ENCODE measurements at places on chromosomes 7 and 10.

DNA sequence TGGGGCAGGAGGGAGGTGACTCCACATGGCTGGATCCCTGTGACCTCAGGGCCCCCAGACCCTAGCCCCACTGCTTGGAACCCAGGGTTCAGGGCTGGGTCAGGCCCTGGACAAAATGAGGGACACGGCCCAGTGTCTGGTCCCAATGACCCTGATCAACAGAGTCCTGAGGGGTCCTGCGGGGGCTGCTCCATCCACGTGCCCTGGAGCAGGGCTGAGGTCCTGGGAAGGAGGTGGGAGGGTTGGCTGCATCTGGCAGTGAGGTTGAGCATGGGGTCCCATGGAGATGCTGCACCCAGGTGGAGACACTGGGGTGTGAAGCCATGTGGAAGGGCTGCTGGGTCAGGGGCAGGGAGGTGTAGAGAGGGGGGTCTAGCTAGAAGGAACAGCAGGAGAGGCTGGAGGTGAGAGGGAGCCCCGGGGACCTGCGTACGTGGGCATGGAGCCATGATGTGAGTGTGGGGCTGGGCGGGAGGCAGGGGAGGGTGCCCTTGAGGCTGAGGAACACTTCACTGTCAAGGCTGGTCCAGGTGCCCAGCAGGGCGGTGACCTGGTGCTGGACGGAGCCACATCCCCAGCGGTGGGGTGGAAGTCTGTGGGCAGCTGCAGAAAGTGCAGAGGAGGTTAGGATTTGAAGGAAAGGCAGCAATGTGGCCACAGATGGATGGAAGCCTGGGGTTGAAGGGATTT lies 604 bp downstream of the SCART1 start:
- no peak for DNase-seq

DNA sequence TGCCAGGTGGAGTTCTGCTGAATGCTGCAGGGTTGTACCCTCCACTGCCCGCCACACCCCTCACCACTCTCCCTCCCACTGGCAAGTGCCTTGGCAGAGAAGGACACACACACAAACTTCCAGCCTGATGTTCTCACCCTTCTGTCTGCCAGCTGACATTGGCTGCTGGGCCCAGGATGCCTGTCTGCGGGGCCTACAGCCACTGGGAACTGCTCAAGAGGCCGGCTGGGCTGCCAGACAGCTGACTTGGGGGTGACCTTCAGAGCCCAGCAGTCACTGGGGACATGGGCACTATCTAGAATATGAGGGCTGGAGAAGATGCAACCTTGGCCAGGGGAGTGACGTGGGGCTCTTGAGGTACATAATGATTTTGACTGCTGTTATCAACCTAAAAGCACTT lies 157.1 kb downstream of the SH3PXD2A start:
- no peak for DNase-seq

DNA sequence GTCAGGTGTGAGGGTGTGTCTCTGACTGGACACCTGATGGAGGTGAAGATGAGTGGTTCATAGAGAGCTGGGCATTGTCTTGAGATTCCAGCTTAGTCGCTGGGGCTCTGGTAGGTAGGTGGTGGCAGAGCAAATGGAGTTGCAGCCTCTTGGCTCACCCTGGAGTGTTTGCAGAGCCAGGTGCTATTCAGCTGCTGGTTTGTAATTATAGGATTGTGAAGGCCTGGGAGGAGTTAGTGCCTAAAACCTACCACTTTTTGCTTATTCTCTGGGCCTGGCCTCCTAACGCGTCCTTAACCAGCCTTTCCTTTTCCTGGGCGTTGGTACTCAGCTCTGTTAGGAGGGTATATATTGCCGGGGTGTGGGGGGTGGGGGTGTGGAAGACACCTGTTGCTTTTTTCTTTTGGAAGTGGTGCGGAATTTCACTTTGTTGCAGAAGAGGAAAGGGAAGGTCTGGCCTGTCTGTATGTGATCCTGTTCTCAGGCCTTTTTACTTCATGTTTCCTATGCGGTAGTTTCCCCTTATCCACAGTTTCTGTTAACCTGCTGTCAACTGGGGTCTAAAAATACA lies 3.2 kb downstream of the PPRC1 start:
- DNase-seq = no peak

GRCh38 chr10:24177636-24178035 lies 31.3 kb upstream of the KIAA1217 start:
- no peak for DNase-seq

GRCh38 chr10:132575320-132576201 lies 38.0 kb downstream of the INPP5A start:
- no peak for DNase-seq

DNA sequence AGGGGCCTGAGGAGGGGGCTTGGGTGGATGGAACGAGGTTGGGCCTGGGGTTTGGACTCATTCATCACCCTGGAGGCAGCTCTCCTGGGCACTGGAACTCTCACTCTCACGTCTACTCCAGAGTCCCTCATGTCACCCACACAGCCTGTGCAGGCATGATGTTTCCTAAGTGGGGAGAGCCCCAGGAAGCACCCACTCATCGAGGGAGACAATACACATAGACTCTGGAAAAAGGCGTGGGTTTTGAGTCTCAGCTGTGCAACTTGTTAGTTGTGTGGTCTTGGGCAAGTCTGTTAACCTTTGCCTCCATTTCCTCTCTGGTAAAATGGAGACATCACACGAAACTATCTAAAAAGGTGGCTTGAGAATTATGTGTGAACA lies 25.9 kb upstream of the RBM20 start:
- no peak for DNase-seq

DNA sequence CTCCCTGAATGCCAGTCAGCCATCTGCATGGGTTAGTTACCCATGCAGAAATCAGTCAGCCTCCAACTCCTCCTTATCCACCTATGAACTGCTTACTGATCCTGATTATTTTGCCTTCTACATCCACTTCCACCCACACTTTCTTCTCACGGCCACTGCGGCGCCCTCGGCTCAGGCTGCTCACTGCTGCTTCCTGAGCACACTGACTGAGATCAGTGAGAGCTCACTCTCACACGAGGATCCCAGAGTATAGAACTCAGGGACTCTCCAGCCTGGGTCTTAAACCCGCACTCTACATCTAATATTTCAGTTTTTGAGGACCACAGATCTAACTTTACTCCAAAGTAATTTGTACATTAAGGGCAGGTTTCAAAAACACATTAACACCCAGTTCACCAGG lies 64.4 kb downstream of the GRB10 start:
- no peak for DNase-seq

GRCh38 chr10:14487488-14487883 lies 156.8 kb upstream of the FRMD4A start:
- no peak for DNase-seq

DNA sequence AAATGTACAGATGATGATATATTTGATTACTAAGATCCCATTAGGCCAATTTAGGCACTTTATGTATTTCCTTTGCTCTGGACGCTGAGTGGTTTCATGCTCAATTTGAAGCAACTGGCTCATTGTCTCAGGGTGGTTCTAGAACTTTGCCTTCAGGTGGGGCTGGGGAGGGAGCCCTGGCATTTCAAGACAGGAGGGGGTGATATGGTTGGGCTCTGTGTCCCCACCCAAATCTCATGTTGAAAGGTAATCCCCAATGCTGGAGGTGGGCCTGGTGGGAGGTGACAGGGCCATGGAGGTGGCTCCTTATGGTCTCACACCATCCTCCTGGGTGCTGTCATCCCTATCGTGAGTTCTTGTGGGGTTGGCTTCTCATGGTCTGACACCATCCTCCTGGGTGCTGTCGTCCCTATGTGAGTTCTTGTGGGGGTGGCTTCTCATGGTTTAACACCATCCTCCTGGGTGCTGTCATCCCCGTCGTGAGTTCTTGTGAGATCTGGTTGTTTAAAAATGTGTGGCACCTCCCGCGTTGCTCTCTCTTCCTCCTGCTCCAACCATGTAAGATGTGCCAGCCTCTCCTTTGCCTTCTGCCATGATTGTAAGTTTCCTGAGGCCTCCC lies 151.5 kb upstream of the KLF6 start:
- DNase-seq = no peak

GRCh38 chr10:48608279-48608681 lies 3.4 kb upstream of the ARHGAP22 start:
- no peak for DNase-seq

GRCh38 chr10:29763396-29763795 lies 128.6 kb upstream of the SVIL start:
- no peak for DNase-seq

DNA sequence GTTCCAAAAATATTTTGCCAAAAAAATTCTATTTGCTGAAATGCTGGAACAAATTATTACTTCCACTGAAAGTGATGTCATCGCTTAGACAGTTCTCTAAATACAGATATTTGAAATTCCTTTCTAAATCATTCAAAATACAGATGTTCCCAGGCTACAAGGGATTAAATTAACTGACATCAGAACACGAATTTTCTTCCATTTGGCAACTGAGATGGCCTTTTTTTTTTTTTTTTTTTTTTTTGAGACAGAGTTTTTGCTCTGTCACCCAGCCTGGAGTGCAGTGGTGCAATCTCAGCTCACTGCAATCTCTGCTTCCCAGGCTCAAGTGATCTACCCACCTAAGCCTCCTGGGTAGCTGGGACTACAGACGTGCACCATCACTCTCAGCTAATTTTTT lies 57.0 kb downstream of the P4HA1 start:
- no peak for DNase-seq

DNA sequence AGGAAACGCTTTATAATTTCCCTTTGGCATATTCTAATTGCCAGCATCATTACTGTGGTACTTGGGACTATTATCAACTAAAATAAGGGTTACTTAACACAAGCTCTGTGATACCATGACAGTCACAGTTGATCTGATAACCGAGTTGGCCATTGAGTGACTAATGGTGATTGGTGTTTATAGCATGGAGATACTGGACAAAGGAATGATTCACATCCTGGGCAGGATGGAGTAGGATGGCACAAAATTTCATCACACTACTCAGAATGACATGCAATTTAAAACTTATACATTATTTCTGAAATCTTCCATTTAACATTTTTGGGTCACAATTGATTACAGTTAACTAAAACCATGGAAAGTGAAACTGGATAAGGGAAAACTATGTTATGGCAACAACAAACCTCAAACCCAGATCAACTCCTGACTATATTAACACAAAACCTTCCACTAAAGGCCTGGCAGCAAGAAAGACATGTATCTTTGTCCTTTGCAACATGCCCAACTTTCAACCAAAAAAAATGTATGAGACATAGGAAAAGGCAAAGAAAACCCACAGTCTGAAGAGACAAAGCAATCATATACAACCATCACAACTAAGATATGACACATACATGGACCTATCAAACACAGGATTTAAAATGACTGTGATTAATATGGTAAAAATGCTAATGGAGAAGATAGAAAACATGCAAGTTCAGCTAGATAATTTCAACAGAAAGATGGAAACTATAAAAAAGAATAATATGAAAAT lies 208.5 kb upstream of the NRP1 start:
- no peak for DNase-seq

DNA sequence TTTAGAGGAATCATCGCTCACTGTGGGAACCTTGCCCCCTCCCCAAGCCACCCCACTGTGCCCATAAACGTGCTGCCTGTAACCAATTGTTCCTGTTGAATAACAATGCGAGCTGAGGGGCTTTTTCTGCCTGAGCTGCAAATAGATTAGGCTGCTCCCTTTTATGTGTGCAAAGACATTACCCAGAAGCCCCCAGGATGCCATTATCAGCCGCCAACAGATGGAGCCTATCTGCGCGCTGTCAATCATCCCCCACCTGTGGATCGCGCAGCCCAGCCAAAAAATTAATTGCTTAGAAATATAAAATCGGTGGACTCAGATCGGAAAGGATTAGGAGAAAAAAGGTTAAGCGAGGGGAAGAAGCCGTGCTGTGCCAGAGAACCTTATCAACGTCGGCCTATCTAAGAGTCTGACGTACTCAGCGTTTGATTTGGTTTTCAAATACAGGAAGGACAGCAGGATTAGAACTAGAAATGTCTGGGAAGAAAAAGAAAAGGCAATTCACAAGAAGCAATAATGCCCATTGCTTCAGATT lies 167.3 kb upstream of the MYO3A start:
- no peak for DNase-seq

DNA sequence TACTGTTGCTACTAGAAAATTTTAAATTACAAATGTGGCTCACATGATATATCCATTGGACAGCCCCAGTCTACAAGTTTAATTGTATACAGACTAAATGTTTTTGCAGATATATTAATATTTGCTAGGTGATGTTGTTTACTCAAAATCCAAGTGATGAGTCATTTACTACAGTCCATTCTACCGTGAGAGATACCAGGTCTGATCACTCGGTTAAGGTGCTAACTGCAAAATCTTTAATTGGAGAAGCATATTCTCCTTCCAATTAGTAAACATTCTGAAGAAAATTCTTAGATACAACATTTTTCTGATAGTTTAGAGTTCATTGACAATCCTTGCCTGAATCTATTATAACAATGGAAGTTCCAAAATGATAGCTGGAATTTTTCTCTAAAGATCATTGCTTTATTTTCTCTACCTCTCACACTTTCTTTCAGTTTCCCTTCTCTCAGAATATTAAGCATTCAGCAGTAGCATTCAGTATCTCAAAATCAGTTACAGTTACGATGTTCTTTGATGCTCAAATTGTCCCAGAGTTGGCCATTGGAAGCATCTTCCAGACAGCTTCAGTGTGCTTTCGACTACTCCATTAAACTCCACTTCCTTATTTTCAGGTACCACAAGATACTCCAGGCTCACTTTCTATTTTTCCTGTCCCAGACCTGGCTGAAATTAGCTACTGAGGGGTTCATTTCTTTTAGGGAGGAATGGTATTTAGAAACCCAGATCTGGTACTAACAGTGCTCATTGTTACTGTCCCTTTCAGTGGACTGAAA lies 2.3 kb downstream of the ABCB1 start:
- no peak for DNase-seq

GRCh38 chr10:59865101-59865500 lies 41.3 kb downstream of the CCDC6 start:
- no peak for DNase-seq

DNA sequence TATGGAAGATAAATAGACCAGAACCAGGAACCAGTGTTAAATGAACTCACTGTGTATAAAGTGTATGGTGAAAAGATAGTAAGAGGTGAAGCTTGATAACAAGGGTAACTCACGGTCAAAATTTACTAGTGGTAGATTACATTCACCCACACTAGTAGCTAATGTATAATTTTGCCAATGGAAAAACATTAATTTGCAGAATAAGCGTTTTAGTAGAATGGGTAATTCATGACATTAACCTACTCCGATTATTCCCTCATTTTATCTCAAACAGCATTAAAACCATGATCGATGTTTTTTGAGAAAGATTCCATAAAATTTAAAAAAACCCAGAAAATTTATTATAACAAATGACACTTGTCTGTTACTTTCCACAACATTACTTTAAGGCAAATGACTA lies 57.7 kb upstream of the PPP1R3A start:
- no peak for DNase-seq
